ENCODE measurements at places on chromosomes 5 and 9.

- no peak for DNase-seq
Measured at GRCh38 chr5:83342465-83342864, 129.1 kb upstream of the VCAN start.

DNA sequence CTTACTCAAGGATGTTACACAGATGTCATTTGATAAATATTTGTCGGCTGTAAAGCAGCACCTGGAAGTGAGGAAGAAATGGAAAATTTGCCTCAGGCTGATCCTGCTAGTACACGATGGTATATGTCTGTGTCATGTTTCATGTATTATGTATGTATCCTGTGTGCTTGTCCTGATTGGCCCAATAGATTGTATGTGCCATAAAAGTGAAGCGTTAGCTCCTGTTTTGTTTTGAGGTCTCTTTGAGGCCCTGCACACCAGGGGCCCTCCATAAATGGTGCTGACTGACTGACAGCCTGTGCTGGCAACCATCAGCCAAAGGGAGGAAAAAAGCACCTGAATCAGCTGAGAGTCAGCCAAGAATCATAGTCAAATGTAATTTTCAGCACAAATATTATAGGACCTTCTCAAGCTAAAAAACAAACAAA lies 11.8 kb upstream of the LNPEP start:
- DNase-seq: no peak

- no peak for DNase-seq
Measured at GRCh38 chr9:88378317-88378716, 9.9 kb upstream of the SPIN1 start.

DNA sequence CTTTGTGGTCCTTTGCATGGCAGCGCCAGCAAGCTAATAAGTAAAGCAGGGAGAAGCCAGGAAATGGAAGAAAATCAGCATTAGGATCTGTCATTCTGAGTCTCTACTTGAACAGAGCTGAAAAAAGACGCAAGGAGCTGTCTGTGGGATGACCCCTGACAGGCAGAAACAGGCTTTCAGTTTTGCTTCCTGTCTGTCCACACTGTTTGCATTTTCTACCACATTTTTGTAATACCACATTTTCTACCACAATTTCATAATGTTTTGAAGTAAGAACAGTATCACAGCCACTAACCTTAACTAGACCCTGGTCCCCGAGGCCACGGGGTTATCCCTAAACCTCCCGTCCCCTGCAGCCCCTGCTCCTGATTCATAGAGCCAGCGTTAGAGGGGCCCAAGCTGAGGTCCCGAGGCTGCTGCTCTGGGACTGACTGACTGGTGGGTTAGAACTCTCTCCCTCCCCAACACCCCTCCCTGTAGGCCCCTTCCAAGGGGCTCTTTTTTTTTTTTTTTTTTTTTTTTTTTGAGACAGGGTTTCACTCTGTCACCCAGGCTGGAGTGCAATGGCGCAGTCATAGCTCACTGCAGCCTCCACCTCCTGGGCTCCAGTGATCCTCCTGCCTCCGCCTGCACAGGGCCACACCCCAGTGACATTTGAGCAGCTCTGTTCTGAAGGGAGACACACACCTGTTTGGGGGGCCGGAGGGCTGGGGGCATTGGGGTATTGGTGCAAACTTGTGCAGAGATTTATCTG lies 4.0 kb upstream of the CLIC3 start:
- no peak for DNase-seq

DNA sequence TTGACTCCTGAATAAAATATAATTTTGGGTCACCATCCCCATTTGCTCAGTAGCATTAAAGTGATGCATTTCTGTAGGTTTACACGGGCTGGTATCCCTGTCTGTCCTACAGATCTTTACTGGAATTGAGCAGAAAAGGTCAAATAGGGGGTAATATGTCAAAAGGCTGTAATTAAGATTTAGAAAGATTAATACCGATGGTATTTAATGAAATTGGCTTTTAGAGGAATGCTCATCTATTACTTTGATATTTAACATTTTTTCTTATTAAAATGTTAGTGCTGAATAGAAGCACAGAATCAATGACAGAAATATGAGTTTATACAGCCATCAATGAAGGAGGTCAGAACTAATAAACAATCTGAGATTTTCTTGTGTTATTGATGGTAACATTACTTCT lies 1762.2 kb upstream of the WWC1 start:
- no peak for DNase-seq

DNA sequence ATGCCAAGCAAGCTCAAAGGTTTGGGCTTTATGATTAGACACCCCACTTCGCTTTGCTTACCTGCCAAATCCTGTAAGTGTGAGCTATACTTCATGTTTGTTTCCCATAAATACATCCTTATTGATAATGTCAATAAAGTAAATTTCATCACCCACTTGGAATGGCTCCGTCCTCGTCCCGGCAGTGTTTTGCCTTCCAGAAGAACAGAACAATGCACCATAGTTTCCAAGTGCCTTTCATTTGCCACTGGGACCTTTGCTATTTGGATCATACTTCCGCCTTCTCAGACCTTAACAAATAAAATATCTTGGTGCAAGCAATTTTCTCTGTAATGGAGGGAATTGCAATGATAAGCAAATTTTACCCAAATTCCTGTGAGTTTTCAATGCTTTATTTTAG lies 229.3 kb downstream of the PIK3R1 start:
- DNase-seq: peak; percentile 32

GRCh38 chr9:118652258-118652657 lies 717.0 kb downstream of the BRINP1 start:
- no peak for DNase-seq

DNA sequence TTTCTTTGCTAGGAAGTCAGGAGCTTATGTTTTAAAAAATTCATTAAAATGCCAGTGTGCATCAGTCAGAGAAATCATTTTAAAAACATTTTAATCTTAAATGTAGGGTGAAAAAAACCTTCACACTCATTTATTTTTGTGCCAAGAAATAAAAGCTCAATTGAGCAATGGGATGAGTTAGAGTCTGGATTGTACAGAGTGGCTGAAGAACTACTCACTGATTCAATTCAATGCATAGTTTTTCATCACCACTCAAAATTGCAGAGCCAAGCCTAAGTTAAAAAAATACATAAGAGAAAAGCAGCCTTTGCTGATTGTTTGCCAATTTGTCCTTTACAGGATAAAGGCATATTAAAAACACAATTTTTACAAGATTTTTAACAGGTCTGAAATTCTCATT lies 168.2 kb upstream of the DMRTA1 start:
- DNase-seq: no peak

DNA sequence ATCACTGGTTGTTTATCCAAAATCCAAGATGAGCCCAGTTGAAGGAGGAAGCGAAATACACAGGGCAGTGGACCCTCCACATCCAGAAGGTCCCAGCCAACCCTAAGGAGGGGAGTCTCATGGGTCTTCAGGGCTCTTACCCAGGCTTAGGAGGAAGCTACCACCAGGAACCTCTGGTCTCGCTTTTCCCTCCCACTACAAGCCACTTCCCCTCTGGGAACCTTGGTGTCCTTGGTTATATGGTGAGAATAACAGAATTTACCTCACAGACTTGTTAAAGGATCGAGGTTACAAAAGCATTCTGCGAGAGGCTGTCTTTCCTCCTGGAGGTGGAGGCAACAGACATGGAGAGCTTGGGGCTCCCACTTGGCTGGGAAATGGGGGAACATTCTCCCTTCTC lies 3.4 kb downstream of the HIGD2A start:
- DNase-seq: no peak

DNA sequence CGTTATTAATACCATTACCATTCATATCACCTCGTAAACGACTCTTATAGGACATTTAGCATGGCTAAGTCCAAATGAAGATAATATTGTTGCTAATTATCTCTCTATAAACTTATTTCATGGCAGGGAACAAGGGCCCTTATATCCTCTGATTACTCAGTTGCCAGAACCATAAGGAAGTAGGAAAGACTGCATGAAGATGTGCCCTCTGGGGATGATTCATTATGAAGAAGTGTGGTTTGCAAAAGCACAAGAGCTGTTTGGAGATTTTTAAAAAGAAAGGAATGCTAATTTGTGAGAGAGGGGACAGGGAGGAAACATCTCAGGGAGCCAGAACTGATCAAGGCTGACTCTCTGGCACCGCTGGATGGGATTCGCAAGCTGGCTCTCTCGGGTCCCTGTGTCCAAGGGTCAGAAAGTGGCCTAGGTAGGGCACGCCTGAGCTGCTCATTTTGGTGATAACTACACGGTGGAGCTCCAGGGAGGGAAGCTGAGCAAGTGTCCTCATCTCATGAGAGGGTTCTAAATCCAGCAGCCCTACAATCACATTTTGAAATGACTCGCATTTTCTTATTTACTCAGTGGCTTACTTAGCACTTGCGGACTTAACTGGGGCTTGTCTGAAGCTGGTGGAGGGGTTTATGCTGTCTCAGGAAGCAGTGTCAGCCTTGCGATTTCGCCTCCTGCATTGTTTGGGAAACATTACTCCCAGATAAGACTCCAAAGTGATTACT lies 136.8 kb downstream of the C5orf15 start:
- no peak for DNase-seq

DNA sequence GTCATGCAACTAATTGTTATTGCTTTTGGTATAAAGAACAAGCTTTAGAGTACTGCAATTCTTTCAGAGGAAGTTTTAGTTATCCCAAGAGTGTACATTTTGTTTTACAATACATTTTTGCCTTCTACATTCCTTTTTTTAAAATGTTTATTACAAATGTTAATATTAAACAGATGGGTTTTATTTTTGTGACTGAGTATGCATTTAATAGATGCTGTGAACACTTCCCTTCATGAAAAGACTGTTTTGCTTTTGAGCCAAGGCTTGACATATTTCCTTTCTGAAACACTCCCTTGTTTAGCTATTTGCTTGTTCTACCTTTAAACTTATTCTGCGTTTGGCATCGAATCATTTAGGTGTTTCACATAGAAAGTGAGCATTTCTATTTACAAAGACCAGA lies 14.8 kb upstream of the ZNF474 start:
- no peak for DNase-seq

- DNase-seq: no peak
Measured at GRCh38 chr9:77987880-77988525, 43.6 kb downstream of the GNAQ start.

GRCh38 chr5:31936683-31937082 lies 237.4 kb downstream of the GOLPH3 start:
- no peak for DNase-seq

DNA sequence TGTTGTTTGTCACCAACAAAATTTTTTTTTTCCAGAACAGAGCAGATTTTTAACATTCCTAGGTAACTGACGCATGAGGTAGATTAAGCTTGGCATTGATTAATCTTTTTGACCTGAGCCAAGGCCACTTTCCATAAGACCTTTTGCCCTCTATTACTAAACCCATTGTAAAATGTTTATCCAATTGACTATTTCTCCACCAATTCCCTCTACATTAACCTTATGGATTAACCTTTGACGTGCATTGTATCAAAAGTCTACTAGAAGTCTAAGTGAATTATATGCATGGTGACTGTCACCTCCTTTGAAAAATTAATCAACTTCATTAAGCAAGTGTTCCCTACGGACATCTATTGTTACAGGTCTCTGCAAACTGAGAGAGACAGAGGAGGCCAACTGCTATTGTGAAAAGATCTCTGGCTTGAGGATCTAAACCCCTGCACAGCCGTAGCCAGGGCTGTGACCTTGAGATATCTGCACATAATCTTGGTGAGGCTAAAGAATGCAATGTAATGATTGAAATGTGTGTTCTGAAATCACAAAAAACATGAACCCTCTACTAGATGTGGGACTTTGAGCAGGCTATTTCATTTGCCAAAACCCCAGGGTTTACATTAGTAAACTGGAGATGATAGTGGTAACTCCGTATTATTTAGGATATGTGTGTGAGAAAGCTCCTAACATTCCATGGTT lies 632.2 kb downstream of the TLR4 start:
- DNase-seq: no peak

DNA sequence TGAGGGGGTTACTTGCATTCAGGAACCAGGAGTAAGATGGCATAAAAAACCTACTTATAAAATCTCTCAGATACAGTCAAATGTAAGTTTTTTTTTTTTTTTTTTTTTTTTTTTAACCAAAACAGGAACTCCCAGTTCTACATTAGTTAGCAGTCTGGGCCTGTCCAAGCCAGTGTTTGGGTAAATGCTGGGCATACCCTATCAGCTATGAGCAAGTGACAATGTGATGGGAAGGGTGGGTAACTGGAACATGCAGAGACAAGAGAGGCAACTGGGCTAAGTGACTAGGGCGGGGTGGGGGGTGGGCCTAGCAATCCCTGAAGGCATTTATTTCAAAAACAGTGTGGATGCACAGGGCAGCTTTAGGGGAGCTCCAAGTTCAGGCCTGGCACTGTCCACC lies 2.3 kb downstream of the NMRK1 start:
- DNase-seq: no peak

DNA sequence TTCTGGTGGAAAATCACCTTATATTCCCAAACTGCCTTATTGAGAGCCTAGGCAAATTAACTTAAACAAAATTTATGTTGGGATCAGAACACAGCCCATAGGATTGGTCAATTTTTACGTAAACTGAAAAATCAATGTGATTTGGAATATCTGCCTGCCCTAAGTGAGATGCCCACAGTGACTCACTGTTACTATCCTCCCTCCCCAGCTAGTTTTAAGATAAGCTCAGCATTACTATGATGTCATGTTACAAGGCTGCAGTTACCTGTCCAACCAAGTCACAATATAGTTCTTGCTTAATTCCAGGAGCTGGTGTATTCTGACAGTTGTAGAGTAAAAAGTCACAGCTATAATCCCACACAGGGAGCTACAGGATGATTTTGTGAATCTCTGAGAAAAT lies 23.1 kb downstream of the SKP1 start:
- no peak for DNase-seq

DNA sequence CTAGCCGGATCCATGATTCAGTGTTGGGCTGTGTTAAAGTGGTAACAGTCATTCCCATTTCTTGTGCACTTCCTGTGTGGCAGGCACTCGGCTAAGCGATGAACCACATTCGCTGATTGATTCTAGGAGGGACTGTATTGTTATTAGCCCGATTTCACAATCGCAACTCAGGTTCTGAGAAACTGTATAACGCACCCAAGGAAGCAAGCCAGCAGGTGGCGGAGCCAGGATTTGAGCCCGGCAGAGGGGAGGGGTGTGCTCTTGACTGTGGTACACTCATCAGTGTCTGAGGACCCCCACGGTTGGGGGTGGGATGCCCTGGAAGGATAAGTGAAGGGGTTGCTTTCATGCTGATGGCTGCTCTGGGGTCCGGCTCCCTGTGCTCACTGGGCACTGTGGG lies 34.7 kb downstream of the LRSAM1 start:
- no peak for DNase-seq

- no peak for DNase-seq
Measured at GRCh38 chr5:8827696-8828095, 718.2 kb downstream of the SEMA5A start.

GRCh38 chr5:175785681-175786080 lies 85.7 kb upstream of the CPLX2 start:
- no peak for DNase-seq

DNA sequence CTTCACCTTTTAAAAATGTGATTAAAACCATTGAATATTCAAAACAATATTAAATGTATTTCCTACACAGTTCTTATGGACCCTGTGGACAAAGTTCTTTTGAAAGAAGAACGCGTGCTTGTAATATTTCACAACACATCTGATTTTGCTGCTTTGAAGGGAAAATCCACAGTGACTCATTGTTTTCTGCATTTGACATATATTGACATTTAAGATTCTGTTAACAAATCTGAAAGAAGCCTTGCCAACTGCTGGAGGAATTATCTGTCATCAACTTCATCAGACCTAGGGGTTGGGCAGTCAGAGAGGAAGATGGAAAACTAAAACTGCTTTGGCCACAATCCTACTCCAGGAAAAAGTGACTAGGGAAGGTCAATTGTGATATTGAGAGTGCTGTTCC lies 56.9 kb upstream of the RASEF start:
- peak; percentile 1 for DNase-seq
